ENCODE measurements at places on chromosomes 4 and X. TPM values are rescaled to one million over a fixed set of nuclear protein-coding genes. Genes with fewer than 3 reads are reported as not detected.

Gene GAB3
- 2.2 TPM for polyA plus RNA-seq

DNA sequence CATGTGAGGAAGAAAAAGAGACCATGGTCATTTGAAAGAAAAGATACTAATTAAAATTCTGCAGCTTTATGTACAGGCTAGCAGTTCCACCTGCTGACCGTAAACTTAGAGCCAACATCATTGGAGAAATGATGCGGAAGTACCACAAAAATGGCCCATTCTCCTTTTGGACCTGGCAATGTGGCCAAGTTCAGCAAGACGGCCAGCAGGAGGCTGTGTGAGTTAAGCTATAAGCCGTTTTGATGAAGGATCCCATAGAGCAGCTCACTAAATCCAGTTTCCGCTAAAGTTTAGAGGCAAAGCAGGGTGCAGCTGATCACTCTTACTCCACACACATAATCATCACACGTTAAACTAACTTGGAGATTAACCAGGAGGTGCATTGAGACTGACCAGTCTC lies 133.8 kb downstream of the LDB2 start:
- DNase-seq: no peak

Gene ESX1
- not detected for polyA plus RNA-seq

DNA sequence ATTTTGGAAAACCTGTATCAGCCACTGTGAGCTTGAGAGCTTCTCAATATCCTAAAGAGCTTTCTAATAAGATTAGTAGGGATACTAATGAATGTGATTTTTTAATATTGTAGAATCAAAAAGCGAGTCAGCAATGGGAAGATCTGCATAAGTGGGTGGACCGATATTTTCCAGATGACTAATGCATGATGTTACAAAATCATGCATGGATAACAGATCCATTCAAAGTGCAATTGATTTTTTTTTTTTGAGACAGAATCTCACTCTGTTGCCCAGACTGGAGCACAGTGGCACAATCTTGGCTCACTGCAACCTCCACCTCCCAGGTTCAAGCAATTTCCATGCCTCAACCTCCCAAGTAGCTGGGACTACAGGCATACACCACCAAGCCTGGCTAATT lies 7.3 kb upstream of the CLDN2 start:
- DNase-seq: no peak

DNA sequence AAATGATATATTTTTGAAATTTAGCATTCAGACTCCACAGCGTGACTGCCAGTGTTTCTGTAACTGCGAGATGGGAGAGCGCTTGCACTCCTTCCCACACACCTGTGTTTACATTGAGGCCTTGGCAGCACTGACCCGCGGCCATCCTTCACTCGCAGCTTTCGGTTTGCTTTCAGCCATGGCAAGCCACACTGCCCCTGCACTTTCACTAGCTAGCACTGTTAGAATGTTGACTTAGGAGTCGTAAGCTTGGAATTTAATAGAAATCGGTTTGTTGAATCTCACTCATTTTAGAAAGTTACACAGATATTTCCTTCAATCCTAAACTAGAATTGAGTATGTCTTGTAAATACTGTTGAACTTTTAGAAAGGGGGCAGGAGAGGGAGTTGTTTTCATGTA lies 136.2 kb downstream of the CFAP299 start:
- peak; percentile 31 for DNase-seq

DNA sequence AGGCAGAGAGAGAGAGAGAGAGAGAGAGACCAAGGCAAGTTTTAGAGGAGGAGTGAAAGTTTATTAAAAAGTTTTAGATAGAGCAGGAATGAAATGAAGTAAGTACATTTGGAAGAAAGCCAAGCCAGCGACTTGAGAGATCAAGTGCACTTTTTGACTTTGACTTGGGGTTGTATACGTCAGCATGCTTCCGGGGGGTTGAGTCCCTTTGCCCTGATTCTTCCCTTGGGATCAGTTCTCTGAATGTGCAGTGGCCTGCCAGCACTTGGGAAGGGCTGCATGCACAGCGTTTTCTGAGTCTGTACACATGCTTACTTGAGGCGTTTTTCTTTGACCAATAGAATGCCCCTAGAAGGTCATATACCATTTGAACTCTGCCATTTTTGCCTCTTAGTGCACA lies 400.5 kb downstream of the PDGFC start:
- no peak for DNase-seq

GRCh38 chr4:48722509-48723446 lies 57.3 kb downstream of the FRYL start:
- no peak for DNase-seq

DNA sequence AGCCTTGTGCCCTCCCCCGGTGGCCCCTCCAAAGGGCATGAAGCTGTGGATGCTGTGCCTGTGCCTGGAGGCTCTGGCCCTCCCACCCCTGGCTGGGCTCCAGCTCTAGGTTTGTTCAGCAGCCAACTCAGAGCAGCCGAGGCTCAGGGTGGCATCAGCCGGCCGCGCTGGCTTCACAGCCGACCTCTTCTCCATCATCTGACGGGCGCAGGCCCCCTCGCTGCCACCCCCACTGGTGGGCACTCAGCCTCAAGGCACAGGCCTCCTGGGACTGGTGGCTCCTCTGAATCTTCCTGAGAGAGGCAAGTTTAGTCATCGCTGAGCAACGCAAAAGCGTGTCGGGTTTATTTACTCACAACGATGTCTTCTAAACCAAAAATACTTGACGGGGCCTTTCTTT lies 46.0 kb downstream of the PCGF3 start:
- no peak for DNase-seq

Gene AREG
- 0.16 TPM for polyA plus RNA-seq

- no peak for DNase-seq
These were observed 8.3 kb upstream of the AGA start for GRCh38 chr4:177450426-177451107.

- no peak for DNase-seq
These were observed 94.1 kb downstream of the BCOR start for GRCh38 chrX:40003428-40004245.

GRCh38 chrX:142134533-142134932 lies 70.6 kb downstream of the MAGEC2 start:
- no peak for DNase-seq

- no peak for DNase-seq
These were observed 669 bp downstream of the OTOP1 start for GRCh38 chr4:4225915-4226605.

Gene AGTR2
- polyA plus RNA-seq: 95.8 TPM

DNA sequence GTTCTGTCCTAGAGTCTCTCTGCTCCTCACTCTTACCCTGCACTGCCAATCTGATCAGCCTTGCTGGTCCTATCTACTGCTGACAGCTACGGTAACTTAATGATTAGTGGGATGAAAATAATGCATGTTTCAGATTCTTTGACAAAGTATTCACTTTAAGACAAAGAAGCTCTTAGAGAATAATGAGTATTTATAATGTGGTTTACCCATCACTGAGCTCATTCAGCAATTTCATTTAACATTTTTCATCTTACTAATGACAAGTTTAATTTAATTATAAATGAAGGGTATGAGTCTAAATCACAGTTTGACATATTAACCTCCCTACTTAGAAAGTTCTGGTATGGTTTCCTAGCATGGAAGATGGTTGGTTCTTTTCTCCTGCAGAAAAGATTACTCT lies 428.2 kb downstream of the ADGRL3 start:
- no peak for DNase-seq

DNA sequence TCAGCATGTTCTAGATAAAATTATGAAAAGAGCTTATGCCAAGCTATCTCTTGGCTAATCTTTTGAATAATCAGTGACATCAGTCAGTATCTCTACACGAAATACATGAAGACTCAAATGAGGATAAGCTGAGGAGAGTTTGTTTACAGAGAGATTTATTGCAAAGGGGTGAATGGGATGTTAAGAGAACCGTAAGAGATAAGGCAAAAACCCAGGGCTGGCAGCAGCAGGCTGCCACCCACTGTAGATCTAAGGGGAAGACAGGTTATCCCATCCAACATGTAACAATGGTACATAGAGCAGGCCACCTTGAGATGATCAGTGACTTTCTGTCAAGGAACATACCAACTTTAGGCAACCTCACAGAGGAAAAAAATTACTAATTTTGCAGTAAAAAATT lies 432.1 kb upstream of the NR3C2 start:
- DNase-seq: no peak
